ENCODE measurements at places on chromosomes 5 and 9. TPM values are rescaled to one million over a fixed set of nuclear protein-coding genes. Genes with fewer than 3 reads are reported as not detected.

- no peak for DNase-seq
These were observed 102.5 kb downstream of the CAMSAP1 start for GRCh38 chr9:135804581-135805421.

Gene OSMR
- 30.0 TPM for total RNA-seq

GRCh38 chr5:36055984-36056383 is 10.7 kb downstream of the UGT3A2 start:
- no peak for DNase-seq

GRCh38 chr5:148899993-148900392 is 73.6 kb downstream of the ADRB2 start:
- DNase-seq = no peak

Gene SLCO6A1
- total RNA-seq = not detected

GRCh38 chr5:94632024-94632423 is 13.6 kb downstream of the SLF1 start:
- peak; percentile 13 for DNase-seq

- peak; percentile 76 for DNase-seq
These were observed 18.6 kb upstream of the NKD2 start for GRCh38 chr5:989961-990530.

- DNase-seq = no peak
These were observed 103.7 kb downstream of the C5orf15 start for GRCh38 chr5:133864711-133865110.

Gene PCDHGA1
- total RNA-seq = 0.33 TPM

DNA sequence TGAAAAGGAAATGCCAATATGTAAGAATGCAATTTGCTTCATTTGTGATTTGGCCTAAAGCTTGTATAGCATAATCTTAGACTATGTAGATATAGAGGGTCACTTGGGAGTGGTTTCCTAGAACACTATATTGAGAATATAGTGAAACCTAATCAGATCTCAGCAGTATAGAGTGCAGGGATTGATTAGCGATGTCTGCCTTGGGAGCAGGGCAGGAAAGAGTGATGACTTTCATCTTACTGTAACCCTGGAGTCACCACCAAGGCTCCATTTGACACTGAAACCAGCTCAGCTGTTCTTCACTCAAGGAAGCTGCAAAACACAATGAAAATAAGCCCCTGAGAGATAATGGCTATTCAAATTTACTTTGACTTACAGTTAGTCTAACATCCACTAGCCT is 26.2 kb upstream of the ARRDC3 start:
- no peak for DNase-seq

Gene UBAP2
- total RNA-seq = 28.4 TPM

Gene GRM6
- total RNA-seq = not detected

DNA sequence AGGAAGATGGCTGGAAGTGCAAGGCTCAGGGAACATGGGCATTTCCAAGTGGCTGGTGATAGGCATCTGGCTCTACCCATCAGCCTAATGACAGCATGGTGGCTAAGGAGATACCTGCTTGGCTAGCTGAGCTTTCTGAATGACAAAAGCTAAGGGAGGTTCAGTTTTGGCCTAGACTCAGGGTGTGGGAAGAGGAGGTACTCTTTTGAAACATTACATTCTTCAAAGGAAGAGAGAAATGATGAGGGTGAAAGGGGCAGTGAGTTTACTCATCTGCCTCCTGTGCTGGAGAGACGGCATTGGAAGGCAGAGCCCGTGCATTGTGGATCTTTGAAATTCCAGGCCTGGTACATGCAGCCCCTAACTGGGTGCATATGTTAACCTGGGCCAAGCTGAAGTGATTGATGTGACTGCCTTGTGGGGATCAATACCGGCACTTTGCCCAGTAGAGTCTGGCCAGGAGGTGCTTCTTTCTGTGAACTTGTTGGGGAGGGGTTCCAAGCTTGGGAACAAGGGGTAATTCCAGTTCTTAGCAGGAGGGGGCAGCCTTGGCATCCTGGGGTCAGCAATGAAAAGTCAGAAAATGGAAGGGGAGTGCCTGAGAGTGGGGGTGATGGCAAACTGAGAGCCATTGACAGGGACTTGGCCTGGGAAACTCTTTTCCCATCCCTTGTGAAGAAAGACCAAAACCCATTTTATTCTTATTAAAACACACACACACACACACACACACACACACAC is 108.6 kb downstream of the ACER2 start:
- peak; percentile 21 for DNase-seq

- no peak for DNase-seq
These were observed 26.7 kb upstream of the FCN2 start for GRCh38 chr9:134853893-134854292.

- peak; percentile 45 for DNase-seq
These were observed 5.7 kb upstream of the NOTCH1 start for GRCh38 chr9:136551401-136552116.

Gene GABRG2
- not detected for total RNA-seq

DNA sequence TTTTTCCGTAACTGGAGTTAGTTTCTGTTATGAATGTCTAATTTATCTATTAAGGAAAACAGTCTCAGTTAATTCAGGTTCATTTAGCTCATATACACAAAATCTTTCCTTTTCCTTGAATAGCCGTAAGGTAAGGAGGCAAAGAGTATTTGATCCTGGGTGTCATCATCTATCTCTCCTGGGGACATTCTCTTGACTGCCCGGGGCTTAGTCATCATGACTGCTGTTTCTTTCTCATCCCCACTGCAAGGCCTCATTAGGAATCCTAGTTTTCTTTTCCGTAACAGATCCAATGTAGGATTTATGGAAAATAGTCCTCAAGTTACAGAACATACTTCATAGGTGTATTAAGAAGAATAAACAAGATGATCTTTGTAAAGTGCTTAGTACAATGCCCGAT is 134.9 kb upstream of the CHD1 start:
- DNase-seq = no peak

DNA sequence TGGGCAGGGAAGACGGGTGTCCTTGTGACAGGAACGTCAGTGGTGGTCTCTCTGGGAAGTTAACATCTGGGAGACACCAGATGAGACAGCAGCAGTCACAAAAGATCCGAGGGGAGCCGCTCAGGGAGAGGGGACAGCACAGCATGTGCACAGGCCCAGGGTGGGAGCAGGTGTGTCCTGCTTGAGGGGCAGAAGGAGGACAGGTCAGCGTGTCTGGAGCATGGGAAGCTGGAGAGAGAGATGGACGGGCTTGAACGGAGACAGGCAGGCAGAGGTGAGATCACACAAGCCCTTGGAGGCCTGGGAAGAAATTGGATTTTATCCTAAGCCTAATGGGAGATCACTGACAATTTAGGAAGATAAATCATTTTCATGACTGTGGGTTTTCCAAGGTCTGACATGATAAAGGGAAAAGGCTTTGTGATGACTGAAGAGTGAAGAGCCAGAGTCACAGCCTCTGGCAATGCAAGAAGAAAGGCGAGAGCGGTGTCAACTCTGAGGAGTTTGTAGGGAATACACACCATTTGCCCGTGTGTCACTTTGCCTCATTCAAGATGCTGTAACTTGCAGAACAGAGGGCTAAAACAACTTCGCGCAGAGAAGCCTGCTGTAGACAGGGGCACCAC is 88.3 kb downstream of the FSTL4 start:
- no peak for DNase-seq

GRCh38 chr5:93433422-93433821 is 147.6 kb downstream of the NR2F1-AS1 start:
- DNase-seq = no peak

DNA sequence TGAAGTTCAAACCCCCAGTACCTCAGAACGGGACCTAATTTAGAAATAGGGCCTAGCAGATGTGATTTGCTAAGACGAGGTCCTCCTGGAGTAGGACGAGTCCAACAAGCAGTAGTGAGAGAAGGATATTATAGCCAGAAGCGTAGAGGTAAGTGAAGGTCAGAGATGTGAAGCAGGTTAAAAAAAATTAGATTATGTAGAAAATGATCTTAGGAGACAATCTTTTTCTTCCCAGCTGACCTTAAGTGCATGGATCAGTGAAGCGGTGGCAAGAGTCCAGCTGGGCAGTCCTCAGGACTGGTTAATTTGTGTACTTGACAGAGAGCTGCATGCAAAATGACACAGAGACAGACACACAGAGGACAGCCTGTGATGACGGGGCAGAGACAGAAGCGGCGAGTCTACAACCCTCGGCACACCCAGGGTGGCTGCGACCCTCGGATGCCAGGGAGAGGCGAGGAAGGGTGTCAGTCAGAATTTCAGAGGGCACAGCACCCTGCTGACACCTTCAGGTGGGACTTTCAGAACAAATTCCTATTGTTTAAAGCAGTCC is 131.4 kb upstream of the IRX4 start:
- no peak for DNase-seq

DNA sequence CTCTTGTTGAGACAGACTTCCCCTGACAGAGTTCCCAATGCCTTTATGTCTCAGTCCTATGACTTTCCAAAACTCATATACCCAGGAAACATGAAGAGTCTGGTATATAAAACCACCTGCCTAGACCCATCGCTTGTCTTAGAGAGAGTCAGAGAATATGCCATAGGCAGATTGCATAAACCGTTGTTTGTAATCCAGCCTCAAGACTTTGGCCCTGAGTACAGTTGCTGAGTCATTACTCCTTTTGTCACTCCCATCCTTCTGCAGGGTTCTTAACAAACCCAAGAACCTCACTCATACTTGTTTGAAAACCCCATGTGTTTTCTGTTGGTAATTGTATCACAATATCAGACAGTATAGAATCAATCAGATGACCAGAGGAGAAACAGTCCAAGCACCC is 616.3 kb downstream of the SLCO4C1 start:
- DNase-seq = no peak

GRCh38 chr5:404666-405241 is 38.2 kb upstream of the EXOC3 start:
- DNase-seq = no peak

Gene TICAM2
- total RNA-seq = 0.93 TPM

Gene GABRA1
- total RNA-seq = not detected

DNA sequence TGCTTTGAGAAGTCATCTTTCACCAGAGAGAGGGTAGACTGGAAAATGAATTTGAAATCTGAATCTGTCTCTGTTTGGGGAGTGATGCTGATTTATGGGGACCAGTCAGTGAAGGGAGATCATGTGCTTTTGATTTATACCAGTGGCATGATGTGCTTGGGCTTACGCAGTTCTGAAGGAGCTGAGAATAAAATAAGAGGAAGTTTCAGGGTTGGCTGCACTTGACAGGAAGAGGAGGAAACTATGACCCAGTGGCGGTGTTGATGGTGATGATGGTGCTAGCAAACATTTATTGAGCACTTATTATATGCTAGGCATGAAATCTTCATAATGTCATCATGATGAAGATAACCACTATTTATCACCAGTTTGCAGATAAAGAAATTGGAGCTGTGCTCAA is 136.4 kb upstream of the GLRA1 start:
- no peak for DNase-seq

DNA sequence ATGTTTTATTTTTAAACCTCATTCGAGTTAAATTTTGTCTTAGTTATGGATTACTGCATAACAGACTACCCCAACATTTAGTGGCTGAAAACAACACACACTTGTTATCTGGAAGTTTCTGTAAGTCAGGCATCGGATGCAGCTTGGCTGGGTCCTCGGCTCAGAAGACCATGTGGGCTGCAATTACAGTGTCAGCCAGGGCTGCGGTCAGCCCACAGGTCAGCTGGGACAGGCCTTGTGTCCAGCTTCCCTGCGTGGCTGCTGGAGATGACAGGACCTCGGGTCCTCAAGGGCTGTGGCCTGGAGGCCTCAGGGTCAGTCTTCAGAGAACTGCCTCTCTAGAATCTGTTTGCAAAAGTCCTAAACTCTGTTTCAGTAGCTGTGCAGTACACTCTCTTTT is 219.0 kb upstream of the IRX1 start:
- no peak for DNase-seq

- DNase-seq = no peak
These were observed 1137.8 kb downstream of the CDH18 start for GRCh38 chr5:18850216-18850615.

DNA sequence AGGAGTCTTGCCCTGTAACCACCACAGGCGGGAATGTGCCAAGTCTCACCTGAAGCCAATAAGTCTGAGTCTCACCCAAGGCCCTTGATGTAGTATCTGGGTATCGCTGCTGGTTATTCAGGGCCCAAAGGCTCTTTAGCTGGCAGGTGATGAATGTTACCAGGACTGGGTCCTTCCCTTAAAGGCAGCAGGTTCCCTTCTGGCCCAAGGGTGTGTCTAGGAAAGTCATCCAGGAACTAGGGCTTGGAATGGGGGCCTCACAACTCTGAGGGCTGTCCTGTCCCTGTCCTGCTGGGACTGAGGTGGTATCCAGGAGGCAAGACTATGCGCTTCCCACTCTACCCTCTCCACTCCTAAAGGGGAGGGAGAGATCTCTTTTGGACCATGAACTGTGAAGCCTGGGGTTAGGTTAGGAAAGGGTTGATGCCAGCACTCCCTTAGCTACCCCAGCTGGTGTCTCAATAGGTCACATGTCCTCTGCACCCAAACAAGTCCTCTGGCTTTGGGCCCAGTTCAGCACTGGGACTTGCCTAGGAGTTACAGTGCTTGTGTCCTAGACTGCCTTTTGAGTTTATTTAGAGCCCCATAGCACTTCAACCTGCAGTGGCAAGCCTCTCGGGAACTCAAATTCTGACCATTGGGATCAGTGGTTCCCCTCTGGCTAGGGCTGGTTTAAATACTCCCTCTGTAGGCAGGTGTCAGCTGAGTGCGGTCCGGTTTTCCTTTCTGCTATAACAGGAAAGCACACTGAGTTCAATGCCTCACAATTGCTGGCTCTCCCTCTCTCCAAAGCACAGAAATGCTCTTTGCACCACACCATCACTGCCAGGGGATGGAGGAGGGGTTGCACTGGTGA is 22.5 kb upstream of the RANBP3L start:
- no peak for DNase-seq

DNA sequence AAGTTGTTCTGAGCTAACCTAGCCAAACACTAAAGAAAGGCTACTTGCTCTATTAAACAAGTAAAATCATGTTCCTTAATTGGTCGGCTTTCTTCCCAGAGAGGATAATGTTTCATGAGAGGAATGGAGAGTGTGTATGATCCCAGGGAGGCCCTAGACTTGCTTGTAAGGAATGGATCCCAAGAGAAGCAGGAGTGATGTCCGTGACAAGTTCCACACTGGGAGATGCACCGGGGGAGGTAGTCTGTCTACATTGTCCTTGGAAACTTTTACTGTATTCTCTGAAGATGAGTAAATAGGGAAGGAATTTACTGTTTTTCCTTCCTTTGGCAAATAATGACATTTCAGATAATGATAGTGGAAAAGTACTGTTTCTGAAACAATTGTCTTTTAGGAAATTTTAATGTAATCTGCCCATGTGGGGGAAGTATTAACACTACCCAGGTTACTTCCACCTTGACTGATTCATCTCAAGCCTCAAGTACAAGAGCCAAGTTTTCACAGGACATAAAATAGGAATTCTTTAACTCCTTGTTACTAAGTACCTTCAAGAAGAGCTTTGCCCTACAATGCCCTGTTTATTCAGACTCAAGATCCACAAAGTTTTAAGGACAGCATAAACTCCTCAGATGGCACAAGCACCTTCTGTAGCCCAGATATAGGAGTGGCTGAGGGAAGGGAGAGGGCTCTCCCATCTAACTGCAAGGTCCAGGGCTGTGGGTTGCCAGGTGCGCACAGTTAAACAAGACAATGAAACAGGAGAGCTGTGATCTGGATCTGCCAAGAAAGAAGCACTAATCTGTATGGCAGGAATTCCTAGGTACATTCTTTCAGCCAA is 152.1 kb downstream of the GNA14 start:
- DNase-seq = peak; percentile 52

- no peak for DNase-seq
These were observed 13.4 kb upstream of the ZNF169 start for GRCh38 chr9:94245651-94246050.

- no peak for DNase-seq
These were observed 53.2 kb upstream of the SMIM32 start for GRCh38 chr5:136246122-136246521.

Gene TRPM3
- total RNA-seq = 1.4 TPM
